ENCODE measurements at places on chromosomes 4 and X. TPM values are rescaled to one million over a fixed set of nuclear protein-coding genes. Genes with fewer than 3 reads are reported as not detected.

KCTD8 gene
- polyA plus RNA-seq, result not detected

NXF2B gene
- not detected for polyA plus RNA-seq

DCAF12L2 gene
- not detected for polyA plus RNA-seq

JAKMIP1 gene
- polyA plus RNA-seq, result 1.9 TPM

CORIN gene
- polyA plus RNA-seq, result not detected

CPZ gene
- polyA plus RNA-seq, result not detected

F8A1 gene
- 29.7 TPM for polyA plus RNA-seq

SLITRK2 gene
- polyA plus RNA-seq, result not detected

SATL1 gene
- polyA plus RNA-seq, result 0.05 TPM

SOWAHB gene
- not detected for polyA plus RNA-seq

STBD1 gene
- not detected for polyA plus RNA-seq

AFAP1 gene
- 0.20 TPM for polyA plus RNA-seq

MND1 gene
- not detected for polyA plus RNA-seq

HSFX4 gene
- polyA plus RNA-seq, result not detected

ARHGAP36 gene
- polyA plus RNA-seq, result not detected

PDLIM5 gene
- polyA plus RNA-seq, result 37.0 TPM

ERCC6L gene
- 0.15 TPM for polyA plus RNA-seq

TLR1 gene
- 33.2 TPM for polyA plus RNA-seq

AFM gene
- polyA plus RNA-seq, result not detected

XK gene
- polyA plus RNA-seq, result 0.18 TPM

CLDN2 gene
- not detected for polyA plus RNA-seq
